ENCODE measurements at places on chromosomes 1 and 21. TPM values are rescaled to one million over a fixed set of nuclear protein-coding genes. Genes with fewer than 3 reads are reported as not detected.
A peak's percentile ranks its signal among the peaks of the same experiment; 100 is the strongest.

Gene FAM167B
- total RNA-seq, result 50.6 TPM

DNA sequence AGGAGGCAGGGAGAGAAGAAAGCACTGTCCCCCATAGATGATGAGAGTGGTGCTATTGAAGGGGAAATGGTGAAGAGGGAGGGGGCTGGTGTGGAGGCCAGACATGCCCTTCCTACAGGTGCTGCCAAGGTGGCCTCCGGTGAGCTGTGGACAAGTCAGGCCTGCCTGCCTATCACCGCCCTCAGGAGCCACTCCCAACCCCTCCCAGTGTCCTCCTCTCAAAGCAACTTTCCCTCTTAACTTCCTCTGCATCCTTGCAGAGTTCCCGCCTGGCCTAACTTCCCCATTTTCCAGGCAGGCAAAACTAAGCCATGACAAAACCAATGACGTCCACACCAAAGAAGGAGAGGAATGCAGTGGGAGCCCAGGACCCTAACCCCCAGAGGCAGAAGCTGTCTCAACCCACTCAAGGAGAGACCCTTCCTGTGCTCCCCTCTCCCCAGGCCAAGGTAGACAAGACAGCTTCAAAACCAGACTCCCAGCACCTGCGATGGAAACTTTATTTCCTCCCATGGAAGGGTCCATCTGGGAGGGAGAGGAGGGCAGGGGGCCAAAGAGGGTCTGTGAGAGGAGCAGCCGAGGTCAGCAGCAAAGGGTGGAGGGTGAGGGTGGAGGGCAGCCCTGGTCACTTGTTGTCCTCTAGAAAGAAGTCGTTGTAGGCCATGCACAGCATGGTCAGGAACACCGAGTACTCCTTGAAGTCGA lies 1.0 kb upstream of the S100A6 start:
- no peak for DNase-seq

GRCh38 chr1:203095061-203095690 lies 9.4 kb upstream of the MYOG start:
- no peak for DNase-seq

GRCh38 chr1:36772647-36773495 lies 261.4 kb downstream of the GRIK3 start:
- DNase-seq, result no peak

Gene AMY1B
- total RNA-seq, result not detected

DNA sequence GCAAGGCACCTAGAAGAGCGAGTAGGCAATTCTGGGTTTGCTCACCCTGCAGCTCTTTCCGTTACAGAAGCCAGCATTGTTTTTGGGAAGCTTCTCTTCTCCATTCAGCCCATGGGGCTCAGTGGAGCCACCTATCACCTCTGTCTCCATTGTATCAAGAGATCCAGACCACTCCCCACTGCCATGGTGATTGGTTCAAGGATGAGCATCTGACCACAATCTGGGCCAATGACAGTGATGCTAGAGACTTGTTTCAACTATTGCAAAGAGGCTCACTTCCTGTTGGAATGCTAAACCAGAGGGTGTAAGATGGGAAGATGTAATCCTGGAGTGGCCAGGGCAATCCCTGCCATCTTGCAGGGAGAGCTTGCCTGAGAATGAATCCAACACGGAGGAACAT lies 6.6 kb downstream of the SPATA21 start:
- DNase-seq, result peak; percentile 53

- DNase-seq, result no peak
Observed at GRCh38 chr1:107449326-107449725, 308.5 kb downstream of the NTNG1 start.

Gene EPHB2
- total RNA-seq, result 0.67 TPM
